Stimulated activated naive CD8-positive, alpha-beta T cell treated with anti-CD3 and anti-CD28 coated beads, Interleukin-15, Interleukin-2, amounts not matched to agents 100 U/mL and 50 U/mL, for 24 hours (primary cell): ENCODE measurements at places on chromosomes 2 and 18.

DNA sequence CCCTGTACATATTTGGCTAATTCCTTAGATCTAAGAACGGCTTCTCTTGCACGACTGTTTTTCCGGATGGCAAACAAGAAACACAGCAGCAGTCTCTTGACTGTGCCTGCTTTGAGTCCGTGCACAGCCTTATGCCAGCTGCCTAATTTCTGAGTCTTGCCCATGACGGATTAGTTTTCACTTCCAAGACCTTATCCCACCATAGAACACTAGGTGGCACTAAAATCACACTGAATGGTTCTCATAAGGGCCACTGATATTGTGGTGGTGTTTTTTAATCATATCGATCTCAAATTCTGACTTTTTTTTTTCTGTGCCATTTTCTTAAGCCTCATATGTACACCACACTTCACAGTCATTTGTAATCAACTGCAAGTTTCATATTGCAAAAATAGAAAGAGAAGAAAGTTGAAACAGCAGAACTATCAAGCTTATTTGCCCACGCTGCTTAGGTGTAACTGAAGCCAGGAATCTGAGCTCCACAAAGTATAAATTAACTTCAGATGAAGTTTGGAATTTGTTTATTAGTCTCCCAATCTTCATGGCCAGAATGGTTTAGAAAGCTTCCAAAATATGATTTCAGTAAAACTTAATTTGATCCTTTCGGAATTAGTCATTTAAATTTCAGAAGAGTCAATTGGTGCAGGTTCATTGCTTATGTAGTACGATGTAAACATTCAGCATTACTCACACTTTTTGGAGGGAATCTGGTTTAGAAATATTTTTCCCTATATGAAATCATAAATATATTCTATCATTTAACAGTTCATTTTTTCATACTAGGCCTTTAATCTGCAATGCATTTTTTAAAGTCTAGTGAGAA lies 45.5 kb upstream of the SCN7A start:
- peak; percentile 2 for DNase-seq

DNA sequence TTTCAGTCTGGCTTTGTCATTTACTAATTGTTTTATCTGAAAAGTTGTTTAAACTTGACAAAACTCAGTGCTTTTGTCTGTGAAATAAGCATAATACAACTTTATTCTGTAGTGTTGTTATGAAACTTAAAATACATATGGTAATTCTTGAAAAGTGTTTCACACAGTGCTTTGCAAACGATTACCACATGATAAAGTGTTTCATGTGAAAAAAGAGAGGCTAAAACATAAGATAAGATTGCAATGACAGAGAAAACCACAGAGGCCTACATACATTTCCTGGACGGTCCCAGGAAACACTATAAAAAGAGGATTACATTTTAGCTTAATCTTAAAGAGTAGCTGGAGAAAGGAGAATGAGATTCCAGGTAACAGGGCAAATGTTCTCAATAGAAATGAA lies 1934.6 kb upstream of the LRRTM1 start:
- no peak for DNase-seq

DNA sequence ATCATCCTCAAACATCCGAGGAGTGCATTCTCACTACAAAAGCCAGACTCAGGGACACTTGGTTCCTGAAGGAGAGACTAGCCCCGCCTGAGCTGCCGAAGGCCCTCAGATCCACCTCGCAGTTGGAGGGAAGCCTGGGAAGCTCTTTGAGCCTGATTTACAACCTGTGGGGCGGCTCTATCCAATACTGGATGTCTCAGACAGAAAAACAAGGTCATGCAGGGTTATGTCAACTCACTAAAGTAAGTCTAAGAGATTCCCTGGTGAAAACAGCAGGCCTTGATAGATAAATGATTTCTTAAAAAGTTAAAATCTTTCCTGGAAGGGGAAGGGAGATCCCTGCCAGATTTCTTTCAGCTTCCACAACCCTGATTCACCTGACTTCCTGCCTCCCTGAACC lies 284.3 kb downstream of the CYP26B1 start:
- DNase-seq, result no peak

GRCh38 chr18:32958746-32959145 lies 185.9 kb upstream of the KLHL14 start:
- no peak for DNase-seq

- DNase-seq, result no peak
Observed at GRCh38 chr2:146597291-146597690, 1247.5 kb upstream of the ACVR2A start.

DNA sequence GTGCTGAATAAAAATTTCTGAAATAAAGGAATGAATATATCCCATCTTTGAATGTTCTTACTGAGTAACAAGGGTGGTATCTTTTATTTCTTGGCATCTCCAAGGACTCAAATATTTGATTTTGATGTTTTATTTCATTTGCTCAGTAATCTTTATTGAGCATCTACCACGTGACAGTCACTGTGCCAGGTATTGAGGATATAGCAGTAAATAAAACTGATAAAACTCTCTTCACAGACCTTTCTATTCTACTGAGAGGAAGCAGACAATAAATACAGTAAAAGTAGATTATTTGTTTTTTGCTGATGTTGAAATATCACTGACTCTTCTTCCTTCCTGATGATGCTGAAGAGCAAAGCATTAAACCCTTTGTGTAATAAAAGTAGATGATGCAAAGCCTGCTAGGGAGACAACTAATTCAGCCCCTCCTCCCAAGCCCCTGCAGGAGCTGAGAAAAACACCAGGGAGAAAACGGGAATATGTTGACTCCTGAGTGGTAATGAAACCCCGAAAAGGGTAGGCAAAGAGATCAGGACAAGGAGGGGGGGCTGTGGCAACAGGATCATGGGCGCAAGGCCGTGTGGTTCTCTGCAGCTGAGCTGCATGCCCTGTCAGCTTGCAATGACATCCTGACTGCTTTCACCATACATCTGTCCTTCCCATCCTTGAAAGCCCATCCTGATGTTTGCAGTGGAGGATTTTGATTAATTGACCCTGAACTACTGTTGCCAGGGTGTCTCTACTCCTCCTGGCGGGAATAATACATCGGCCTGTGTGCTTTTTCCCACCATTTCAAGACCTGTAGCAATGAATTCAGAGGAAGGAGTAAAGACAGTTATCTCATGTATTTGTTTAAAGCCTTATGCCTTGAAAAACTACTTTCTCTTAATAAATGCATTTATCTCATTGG lies 117.4 kb downstream of the EML6 start:
- DNase-seq, result no peak

- peak; percentile 25 for DNase-seq
Observed at GRCh38 chr2:102657770-102658169, 38.4 kb downstream of the SLC9A2 start.

DNA sequence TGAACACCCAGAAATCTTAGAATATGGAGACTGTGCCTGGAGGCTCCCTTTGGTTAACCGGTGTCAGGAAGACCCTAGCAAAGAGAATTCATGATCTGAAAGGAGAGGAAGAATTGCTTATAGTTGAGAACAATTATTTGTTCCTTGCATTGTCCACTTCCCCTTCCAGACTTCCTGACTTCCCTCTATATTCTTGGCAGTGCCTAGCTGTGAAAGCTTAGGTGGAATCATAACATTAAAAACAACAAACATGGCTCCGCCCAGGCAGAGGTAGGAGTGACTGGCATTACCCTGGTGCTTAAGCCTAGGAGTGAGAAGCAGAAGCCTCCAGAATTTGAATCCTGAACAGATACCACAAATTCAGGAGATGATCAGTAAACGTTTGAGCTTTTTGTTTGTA lies 1.9 kb downstream of the TTL start:
- DNase-seq, result no peak

DNA sequence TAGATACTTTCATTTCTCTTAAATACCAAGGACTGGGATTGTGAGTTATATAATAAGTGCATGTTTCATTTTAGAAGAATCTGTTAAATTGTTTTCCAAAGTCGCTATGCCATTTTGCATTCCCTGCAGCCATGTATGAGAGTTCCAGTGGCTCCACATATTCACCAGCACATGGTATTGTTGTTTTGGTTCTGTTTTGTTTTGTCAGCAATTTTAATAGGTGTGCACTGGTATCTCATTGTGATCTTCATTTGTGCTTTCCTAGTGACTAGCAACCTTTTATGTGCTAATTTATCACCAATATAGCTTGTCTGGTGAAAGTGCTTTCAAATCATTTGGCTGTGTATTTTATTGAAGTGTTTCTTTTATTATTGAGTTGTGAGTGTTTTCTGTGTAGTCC lies 278.9 kb downstream of the ZNF516 start:
- no peak for DNase-seq

DNA sequence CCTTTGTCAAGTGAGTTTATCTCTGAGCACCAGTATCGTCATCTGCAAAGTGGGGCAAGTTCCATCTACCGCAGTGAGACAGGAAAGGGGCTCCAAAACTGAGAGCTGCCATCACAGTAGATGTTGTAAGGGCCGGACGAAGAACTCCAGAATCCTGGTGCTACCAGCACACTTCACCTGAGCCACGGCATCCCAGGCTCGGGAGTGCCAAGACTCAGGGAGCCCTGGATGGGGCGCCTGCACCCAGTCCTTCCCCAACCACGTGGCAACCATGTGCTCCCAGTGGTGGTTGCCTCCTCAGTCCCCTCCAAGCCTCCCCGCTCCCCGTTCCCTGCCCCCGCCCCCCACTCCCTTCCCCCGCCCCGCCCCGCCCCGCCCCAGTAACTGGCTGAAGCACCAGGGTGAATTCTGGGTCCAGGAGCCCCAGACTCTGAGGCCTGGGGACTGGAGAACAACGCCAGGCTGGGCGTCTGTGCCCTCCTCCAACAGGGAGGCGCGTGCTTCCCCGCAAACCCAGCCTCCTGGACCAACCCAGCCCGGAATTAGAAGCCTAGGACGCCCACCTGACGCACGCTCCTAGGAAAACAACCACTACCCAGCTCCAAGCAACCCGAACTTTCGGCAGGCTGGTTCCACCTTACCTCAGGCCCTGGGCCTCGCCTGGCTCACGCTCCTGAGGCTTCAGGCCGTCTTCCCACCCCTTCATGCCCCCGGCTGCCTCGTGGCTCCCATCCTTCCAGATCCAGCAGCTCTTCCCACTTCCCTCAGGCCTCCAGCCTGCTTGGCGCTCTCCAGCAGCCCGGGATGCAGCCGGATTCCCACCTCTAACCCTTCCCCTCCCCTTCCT lies 67.6 kb downstream of the LAMA3 start:
- DNase-seq, result no peak

DNA sequence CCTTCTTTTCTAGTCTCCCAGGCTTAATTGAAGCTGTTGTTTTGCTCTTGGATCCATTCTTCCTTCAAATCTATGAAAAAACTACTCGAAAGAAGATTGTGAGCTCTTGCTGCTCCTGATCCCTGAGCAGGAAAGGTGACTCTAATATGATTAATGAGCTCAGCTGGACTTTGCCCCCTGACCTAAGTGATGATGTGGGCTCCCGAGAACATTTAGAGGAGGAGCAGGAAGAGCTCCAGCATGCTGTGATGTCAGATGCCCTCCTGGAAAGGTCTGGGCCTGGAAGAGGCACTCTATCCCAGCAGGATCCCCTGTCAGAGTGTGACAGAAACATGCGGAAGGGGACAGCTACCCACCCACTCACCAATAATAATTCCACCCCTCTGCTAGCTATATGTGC lies 117.9 kb upstream of the PELI1 start:
- no peak for DNase-seq

- DNase-seq, result no peak
Observed at GRCh38 chr2:241775223-241776177, 1.1 kb upstream of the GAL3ST2 start.

GRCh38 chr2:159432610-159433009 lies 146.1 kb upstream of the WDSUB1 start:
- DNase-seq, result no peak
